NCI-H1092 treated with DMSO at 0.1 percent for 48 hours (cell line): ENCODE measurements at places on chromosomes 6 and 20.

- peak; percentile 7 for DNase-seq
Observed at GRCh38 chr6:55445648-55446204, 118.5 kb downstream of the GFRAL start.

DNA sequence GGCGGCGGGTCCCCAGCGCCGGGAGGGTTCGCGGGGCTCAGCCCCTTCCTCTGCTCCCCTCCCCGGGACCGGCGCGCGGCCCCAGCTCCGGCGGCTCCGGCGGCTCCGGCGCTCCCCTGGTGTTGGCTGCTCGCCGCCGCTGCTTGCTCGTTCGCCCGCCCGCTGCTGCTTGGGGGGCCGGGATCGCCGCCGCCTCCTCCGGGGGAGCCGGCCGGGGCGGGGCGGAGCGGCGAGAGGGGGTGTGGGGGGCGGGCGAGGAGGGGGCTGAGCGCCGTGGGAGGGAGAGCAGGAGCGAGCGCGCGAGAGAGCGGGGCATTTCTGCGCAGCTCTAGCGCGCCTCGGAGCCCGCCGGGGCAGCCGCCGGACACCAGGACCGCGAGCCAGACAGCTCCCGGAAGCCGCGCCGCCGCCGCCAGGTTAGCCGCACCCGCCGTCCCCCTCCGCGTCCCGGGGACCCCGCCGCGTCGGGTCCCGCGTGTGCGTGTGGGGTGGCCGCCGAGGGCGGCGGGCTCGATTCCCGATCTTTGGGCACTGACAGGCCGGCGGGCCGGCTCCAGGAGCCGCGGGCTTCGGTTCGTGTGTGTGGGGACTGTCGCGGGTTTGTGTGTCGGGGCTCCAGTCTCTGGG lies 62.0 kb upstream of the EPB41L1 start:
- DNase-seq: peak; percentile 24

DNA sequence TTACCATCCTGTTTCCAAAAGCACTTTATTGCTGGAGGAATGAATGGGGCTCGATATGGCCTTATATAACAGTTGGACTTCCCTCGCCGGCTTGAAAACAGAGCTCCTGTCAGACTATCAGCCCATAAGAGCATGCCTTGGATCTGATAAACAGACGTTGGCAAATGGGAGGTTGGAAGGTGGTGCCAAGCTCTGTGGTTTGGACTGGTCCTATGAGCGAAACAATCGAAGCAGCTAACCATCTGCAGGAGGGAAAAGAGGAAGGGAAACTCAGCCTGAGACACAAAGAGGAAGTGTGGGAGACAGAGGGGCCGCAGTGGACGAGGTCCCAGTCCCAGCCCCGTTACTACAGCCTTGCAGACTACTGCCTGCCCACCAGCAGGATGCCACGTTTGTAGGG lies 92.9 kb downstream of the TFAP2C start:
- DNase-seq: no peak

DNA sequence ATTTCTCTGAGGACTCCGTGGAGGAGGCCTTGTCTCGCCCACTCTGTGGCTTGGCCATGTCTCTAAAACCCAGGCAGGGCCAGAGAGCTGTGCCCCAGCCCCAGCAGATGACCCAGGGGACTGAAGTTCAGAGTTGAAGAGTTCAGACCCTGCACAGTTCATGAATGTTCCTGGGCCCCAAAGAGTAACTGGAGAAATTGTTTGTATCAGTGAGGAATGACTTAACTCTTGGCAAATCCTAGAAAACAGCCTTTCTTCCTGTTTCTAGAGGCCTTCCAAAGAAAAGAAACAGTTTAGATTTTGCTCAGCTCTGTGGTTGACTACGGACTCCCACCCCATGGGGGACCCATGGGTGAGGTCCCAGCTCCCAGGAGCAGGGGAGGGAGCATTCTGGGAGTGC lies 62.1 kb upstream of the EYA2 start:
- DNase-seq: no peak
